ENCODE measurements at places on chromosomes 1 and 21.

DNA sequence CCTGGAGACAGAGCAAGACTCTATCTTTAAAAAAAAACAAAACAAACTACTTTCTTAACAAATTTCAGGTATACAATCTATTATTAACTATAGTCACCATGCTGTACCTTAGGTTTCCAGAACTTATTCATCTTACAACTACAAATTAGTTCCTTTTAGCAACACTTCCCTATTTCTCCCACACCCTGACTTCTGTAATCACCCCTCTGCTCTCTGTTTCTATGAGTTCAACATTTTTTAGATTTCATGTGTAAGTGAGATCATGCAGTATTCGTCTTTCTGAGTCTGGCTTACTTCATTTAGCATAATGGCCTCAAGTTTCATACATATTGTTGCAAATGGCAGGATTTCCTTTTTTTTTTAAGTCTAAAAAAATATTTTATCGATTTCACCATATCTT lies 77.9 kb upstream of the LPGAT1 start:
- no peak for DNase-seq

- DNase-seq, result no peak
Observed at GRCh38 chr1:223289621-223290020, 74.4 kb downstream of the SUSD4 start.

- DNase-seq, result no peak
Observed at GRCh38 chr1:167060141-167061072, 29.8 kb downstream of the GPA33 start.

DNA sequence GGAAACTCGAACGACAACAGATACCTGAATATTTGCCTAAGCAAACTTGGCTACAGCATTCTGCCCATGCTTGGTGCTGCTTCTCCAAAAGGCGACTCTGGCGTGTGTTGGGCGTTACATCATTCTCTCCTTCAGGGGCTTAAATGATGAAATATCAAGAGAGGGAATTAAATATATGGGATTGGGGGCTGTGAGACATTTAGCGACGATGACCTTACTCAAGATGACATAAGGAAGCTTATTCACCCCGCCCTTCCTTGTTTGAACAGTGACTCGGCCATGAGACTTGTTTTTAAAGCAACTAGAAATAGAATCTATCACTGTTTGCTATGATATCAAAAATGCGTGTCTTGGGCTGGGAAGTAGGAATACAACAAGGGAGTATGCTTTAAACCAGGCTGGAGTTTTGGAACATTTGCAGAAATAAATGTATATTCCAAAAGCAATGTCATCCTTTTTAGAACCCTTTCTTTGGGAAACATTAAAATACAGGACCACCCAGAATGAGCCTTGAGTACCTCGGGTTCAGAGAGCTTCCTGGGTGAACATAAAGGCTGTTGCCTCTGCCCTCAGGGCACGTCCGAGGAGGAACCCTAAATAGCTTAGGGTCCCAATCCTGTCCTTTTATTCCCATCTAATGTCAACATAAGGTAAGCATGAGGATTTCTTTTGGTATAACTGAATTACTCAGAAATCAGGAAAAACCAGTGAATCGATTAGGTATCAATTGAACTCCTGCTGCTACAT lies 123.3 kb upstream of the SLC45A1 start:
- DNase-seq, result no peak

DNA sequence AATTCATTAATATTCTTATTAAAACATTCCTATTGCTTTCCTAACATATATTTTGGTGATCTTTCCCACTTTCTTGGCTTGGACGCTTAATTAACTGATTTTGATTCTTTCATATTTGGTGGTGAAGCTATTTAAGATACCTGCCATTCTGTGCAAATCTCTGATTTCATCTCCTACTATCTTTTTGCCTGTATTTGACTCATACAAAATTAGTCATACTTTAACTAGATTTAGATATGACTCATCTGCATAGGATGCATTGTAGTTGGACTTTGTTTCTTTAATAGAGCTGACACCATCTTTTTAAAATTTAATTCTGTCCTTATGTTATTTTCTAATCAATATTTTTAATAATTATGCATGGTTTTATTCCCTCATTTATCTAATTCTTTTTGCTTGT lies 93.8 kb upstream of the PLPPR4 start:
- DNase-seq, result no peak

- DNase-seq, result no peak
Observed at GRCh38 chr1:243434594-243434993, 178.8 kb downstream of the SDCCAG8 start.

All from anterior cingulate cortex (tissue), 58 donors.